ENCODE measurements at places on chromosomes 7 and 10.

- no peak for DNase-seq
Measured at GRCh38 chr7:138957753-138958390, 23.3 kb downstream of the KIAA1549 start.

GRCh38 chr10:11827006-11827405 is 3.9 kb downstream of the PROSER2 start:
- no peak for DNase-seq

DNA sequence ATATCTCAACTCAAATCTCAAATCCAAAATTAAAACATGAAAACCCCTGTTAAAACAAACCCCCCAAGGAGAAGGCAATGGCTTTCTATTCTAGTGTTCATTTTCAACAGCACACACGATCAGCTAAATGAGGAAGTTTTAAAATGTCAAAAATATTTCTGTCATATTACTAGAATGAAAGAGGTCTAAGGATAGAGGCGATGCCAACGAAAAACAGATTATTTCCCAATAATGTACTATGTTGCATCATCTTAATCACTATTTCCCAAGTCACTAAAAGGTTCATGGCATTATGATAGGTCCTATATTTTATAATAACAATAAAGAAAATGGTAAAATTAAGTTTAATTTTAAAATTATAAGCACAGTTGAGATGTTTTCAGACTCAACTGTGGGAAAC is 10.1 kb downstream of the CNOT4 start:
- DNase-seq, result no peak

DNA sequence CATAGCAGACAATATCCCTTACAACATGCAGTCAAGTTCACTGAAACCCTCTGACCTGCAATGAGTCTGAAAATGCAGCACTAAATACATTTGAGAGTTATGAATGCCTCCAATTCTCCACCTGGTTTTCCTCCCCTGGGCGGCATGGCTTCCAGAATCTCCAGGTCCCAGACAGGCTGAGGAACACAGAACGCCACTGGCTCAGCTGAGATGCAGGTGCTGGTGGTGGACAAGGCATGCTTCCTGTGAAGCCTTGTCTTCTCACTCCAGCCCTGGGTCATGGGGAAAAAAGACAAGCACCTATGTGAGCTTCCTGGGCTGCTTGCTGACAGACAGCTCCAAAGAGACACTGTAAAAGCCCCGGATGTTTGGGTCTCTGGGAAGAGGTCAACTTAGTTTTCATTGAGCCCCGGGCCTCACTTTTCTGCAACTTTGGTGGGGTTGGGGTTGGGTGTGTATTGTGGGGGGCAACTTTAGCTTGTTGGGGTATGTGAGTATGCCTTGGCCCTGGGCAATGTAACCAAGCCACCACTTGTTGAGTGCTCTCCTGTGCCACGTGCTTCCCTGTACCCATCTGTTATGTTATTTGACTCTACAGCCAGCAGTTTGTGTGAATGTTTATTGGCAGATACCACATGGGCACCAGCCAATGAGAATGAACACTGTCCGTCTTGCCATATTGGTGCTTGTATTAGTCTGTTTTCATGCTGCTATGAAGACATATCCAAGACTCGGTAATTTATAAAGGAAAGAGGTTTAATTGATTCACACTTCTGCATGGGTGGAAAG is 127.8 kb downstream of the EMX2 start:
- no peak for DNase-seq

DNA sequence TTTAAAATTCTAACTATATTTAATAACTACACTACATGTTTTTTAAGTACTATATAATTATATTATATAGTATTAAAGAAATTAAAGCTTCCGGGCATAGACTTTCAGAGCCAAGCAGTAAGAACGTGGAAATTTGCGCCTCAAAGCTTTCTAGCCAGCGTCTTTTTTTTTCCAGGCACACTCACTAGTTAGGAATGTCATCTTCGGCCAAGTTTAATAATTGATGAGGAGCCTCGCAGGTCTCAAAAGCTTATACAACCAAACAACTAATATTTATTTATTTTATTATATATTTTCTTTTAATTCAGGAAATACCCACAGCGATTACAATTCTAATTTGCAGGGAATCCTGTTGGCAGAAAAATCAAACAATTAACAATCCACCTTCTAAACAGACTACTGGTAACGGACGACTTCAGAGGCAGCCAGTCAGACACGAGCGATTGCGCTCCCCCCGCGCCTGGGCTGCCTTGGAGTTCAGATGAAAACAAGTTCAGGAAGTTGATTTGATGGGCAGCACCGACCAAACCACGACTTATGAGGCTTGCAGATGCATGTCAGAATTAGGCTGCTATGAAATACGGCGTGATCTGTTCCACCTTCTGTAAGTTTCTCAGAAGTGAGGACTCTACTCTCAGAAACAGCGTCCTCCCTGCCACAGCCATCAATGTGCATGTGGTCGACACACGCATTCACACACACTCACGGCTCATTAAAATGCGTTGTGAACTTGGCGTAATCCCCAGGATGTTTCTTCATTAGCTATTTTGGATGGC is 431.8 kb upstream of the MGMT start:
- no peak for DNase-seq

Data from fibroblast of skin of back (primary cell).